Activated naive CD4-positive, alpha-beta T cell treated with anti-CD3 and anti-CD28 coated beads, Interleukin-2, amount 10 ng/mL, durations not matched to agents 7 days and 5 days (primary cell): ENCODE measurements at places on chromosomes 12 and 14.

GRCh38 chr14:50697659-50698290, 29.7 kb upstream of the SAV1 start:
- H3K36me3 ChIP-seq: no peaks in the 10 kb centered on the region
- H3K4me3 ChIP-seq: no peak overlapping the region
- no peak for DNase-seq
- peaks cover 20% of the 10 kb centered on the region for H3K27me3 ChIP-seq

DNA sequence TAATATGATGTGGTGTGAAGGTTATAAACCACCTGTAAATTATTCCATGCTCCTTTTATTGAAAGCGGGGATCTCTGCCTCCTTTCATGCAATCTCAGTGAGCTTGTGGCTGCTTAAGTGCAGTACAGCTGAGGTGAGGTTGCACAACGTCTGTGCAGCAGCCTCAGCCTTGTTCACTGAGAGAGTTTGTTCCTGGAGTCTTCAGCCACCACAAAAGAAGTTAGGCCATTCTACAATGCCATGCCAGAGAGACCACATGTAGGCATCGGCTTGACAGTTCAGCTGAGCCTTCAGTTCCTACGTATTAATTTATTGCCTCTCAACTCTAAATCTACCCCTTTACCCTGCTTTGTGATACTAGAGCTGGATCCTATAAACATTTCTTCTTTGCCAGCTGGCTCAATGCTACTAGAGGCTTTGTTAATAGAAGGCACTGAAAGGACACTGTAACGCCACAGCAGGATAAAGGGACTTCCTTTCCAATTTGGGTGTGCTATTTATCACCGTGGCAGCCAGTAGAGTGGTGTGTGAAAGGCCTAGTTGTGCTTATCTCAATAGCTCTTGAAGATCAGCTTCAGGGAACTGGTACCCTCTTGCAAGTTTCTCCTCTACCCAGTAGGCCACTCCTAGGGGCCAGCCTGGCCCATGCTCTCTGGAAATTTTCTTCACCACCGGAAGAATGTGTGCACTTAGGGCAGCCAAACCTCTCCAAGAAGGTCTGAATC, 337.7 kb downstream of the IPO8 start:
- no peaks in the 10 kb centered on the region for H3K4me1 ChIP-seq
- H3K27me3 ChIP-seq: no peaks in the 10 kb centered on the region
- H3K36me3 ChIP-seq: no peaks in the 10 kb centered on the region
- no peak overlapping the region for H3K4me3 ChIP-seq

- peaks cover 81% of the 10 kb centered on the region for H3K4me1 ChIP-seq
- no peak overlapping the region for H3K27ac ChIP-seq
- DNase-seq: no peak
- H3K4me3 ChIP-seq: no peak overlapping the region
- peaks cover 55% of the 10 kb centered on the region for H3K36me3 ChIP-seq
These were observed 8.8 kb downstream of the USP15 start for GRCh38 chr12:62268956-62269355.

- no peak for DNase-seq
- H3K4me1 ChIP-seq: no peaks in the 10 kb centered on the region
- no peak overlapping the region for H3K4me3 ChIP-seq
- H3K27ac ChIP-seq: no peak overlapping the region
- no peaks in the 10 kb centered on the region for H3K27me3 ChIP-seq
These were observed 29.1 kb downstream of the BBOF1 start for GRCh38 chr14:74048281-74048680.

- no peak for DNase-seq
- H3K36me3 ChIP-seq: no peaks in the 10 kb centered on the region
- H3K4me3 ChIP-seq: peak overlapping the region; percentile 37
- no peaks in the 10 kb centered on the region for H3K27me3 ChIP-seq
- no peak overlapping the region for H3K27ac ChIP-seq
These were observed 367.3 kb downstream of the C12orf50 start for GRCh38 chr12:87661786-87662377.

DNA sequence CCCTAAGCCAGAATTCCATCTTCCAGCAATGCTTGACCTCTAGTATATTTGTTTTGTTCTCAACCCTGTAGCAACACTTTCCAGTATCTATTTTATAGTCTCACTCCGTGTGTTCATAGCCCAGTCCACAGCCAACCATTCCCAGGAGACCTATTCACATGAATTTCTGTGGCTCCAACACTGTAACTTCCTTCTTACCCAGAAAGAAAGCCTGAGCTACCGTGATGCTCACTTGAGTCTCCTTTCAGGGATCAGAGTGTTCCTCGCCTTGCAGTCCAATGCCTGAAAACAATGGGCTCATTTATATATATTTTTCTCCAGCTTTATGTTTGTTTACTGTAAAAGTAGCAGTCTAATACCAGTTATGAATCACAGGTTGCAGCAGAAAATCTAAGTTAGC, 645.0 kb upstream of the NOVA1 start:
- DNase-seq: no peak
- no peak overlapping the region for H3K4me3 ChIP-seq
- H3K27me3 ChIP-seq: no peaks in the 10 kb centered on the region
- H3K4me1 ChIP-seq: no peaks in the 10 kb centered on the region
- H3K36me3 ChIP-seq: no peaks in the 10 kb centered on the region
- no peak overlapping the region for H3K27ac ChIP-seq

DNA sequence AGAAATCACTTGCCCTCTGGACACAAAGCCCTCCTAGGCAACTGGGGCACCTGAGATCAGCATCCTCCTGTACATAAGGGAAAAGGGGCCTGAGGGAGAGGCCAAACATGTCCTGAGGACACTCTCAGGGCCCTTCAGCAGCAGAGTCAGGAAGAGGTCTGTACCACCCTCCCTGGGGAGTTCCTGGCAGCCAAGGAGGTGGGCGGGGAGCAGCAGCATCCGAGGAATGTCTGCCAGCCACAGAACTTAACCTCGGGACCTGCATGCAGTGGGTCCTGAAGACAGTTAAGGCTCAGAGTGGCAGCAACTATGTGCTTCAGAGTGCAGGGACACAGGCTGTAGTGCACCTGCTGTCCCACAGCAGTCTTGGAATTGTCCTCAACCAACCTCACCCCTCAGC, 62.1 kb downstream of the SPTB start:
- no peak for DNase-seq
- no peaks in the 10 kb centered on the region for H3K36me3 ChIP-seq
- H3K4me3 ChIP-seq: no peak overlapping the region
- H3K27ac ChIP-seq: no peak overlapping the region

DNA sequence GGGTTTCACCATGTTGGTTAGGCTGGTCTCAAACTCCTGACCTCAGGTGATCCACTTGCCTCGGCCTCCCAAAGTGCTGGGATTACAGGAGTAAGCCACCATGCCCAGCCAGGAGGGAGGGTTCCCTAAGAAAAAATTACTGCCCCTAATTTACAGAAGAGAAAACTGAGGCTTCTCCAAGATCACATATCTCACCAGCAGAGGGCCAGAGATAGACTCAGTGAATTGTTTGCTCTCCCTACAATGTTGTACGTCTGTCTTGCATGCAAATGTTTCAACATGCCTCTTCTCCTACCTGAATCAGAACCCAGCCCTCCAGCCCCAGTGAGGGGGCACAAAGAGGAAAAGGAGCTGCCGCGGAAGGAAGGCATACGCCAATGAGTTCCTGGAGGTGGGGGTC, 48.3 kb upstream of the TMEM263 start:
- H3K36me3 ChIP-seq: no peaks in the 10 kb centered on the region
- no peak for DNase-seq
- peaks cover 21% of the 10 kb centered on the region for H3K4me1 ChIP-seq
- H3K4me3 ChIP-seq: no peak overlapping the region

DNA sequence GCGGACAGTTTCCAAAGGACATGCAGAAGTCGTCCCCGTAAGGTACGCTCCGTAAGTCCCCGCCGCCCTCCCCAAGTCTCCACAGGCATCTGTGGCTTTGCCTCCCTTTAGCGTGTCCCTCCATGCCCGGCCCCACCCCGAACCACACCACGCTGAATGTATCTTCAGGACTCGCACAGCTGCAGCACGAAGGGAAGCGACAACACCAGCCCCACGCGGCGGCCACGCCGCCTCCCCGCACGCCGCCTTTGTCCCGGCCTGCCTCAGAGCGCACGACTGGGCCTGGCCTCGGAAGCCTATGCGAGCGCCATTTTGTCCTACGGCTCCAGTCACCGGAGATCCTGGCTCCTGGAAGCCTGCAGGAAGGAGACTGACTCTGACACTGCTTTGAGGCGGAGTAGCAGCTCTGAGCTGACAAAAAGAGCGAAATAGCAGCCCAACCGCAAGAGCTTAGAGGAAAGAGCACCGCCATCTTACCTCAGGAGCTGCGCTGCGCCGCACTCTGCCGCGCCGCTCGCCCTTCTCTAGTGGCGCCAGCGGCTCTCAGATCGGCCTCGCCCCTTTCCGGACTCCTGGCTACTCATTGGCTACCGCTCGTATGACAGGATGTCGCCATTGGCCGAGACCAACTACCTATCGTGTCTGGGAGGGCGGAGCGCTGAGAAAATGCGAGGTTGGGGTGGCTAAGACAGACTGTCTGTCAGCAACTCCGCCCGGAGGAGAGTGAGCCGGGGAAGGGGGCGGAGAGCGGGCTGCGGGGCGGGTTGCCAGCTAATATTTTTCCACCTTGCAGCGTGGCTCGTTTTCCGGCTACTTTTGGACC, at the start of gene KANSL2:
Gene KANSL2, minus strand, starts transcription at position 529 of the 823 bp plus-strand sequence. CDS start 606 bp downstream, outside the sequence.
- peaks cover 3% of the 10 kb centered on the region for H3K27me3 ChIP-seq
- H3K36me3 ChIP-seq: peaks cover 37% of the 10 kb centered on the region
- peak; percentile 99 for DNase-seq
- peak within 1 kb of the TSS; percentile 95 for H3K4me3 ChIP-seq
- peak within 1 kb of the TSS; percentile 95 for H3K27ac ChIP-seq

DNA sequence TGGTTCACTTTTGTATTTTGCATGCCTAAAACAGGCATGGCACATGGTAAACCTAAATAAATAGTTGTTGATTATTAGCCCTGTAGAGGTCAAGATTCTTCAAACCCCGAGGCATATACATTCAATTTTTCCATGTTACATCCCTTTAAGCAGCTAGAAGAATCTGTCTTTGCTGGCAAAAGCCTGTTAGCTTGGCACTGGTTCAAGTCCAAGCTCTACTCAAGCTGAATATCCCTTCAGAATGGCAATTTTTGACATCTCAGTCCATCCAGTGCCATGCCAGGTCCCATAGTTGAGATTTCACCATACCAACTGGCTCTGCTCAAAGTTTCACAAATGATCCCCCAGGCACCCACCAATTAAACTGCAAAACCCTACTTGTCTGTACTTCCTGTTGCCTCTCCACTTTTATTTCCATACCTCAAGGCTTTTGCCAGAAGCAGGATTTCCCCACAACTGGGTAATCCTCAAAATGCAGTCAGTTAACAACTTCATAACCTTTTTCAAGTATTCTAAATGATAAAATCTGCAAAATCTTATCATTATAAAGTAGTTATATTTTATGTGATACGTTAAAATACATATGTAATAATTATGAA, 9.0 kb upstream of the DCN start:
- H3K36me3 ChIP-seq: no peaks in the 10 kb centered on the region
- no peak overlapping the region for H3K27ac ChIP-seq
- no peak overlapping the region for H3K4me3 ChIP-seq

DNA sequence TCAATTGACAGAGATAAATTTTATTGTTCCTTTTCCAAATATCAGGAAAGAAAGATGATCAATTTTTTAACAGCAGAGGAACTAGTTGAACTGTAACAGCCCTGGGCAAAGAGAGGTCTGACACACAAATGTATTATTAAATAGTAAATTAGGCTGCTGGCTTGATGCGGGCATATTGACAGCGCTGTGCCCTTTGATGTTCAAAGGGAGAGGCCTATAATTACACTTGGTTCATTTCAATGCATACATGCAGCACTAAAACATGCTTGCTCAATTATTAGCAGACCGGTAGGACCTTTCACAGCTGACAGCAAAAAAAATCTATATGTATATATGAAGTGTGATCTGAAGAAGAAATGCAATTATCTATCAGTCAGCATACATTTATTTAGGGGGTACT, 219.8 kb downstream of the SLC2A13 start:
- no peaks in the 10 kb centered on the region for H3K27me3 ChIP-seq
- no peak overlapping the region for H3K27ac ChIP-seq
- no peak for DNase-seq
- H3K4me3 ChIP-seq: no peak overlapping the region

DNA sequence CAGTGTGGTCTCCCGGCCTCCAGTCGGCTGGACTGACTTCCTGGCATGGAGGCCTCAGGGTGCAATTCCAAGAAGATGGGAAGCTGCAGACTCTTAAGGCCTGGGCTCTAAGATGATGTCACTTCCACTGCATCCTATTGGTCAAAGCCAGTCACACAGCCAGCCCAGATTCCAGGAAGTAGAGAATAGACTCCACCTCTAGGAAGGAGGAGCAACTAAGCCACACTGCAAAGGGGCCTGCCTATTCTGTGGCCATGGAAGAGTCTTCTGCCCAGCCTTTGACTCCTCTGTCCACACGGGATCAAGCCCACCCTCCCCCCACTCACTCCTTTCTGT, 103.9 kb upstream of the RFLNA start:
- peaks cover 12% of the 10 kb centered on the region for H3K4me1 ChIP-seq
- no peak overlapping the region for H3K4me3 ChIP-seq
- H3K27ac ChIP-seq: no peak overlapping the region
- no peaks in the 10 kb centered on the region for H3K27me3 ChIP-seq
- peak; percentile 22 for DNase-seq
- no peaks in the 10 kb centered on the region for H3K36me3 ChIP-seq

DNA sequence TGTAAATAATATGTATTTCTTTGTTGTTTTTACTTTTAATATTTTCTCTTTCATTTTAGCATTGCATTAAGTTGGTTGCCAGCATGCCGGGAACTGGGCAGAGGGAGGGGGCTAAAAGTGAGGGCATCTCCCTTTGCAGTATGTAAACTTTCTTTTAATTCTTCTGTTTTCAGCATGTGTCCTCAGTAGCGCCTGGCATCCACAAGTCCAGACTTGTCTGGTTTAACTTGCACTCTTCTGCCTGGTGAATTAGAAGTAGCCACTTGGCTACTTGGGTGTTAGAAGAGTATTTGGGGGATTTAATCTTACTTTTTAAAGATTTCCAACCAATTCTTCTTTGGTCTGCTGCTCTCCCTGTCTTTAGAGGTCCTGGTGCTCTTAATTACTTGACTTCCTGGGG, 117.2 kb upstream of the SCAF11 start:
- no peak overlapping the region for H3K4me3 ChIP-seq
- no peaks in the 10 kb centered on the region for H3K36me3 ChIP-seq
- H3K4me1 ChIP-seq: no peaks in the 10 kb centered on the region
- H3K27ac ChIP-seq: no peak overlapping the region
- H3K27me3 ChIP-seq: peaks cover 4% of the 10 kb centered on the region

DNA sequence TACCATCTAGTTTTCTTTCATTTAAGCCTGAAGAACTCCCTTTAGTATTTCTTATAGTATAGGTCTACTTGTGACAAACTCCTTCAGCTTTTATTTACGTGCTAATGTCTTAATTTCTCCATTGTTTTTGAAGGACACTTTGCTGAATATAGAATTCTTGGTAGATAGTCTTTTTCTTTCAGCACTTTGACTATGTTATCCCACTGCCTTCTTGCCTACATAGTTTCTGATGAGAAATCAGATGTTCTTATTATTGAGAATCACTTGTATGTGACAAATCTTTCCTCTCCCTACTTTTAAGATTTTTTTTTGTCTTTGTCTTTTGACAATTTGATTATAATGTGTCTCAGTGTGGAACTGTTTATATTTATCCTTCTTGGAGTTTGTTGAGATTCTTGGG, 5.1 kb upstream of the MIS18BP1 start:
- peaks cover 45% of the 10 kb centered on the region for H3K27me3 ChIP-seq
- no peak for DNase-seq
- H3K36me3 ChIP-seq: peaks cover 19% of the 10 kb centered on the region
- H3K4me3 ChIP-seq: no peak overlapping the region
- H3K4me1 ChIP-seq: peaks cover 10% of the 10 kb centered on the region

- no peak for DNase-seq
- no peaks in the 10 kb centered on the region for H3K4me1 ChIP-seq
- H3K36me3 ChIP-seq: no peaks in the 10 kb centered on the region
- peaks cover 3% of the 10 kb centered on the region for H3K27me3 ChIP-seq
These were observed 8.2 kb downstream of the SERPINA4 start for GRCh38 chr14:94569381-94570001.
